ENCODE measurements at places on chromosomes 13 and 19.
A peak's percentile ranks its signal among the peaks of the same experiment; 100 is the strongest.

DNA sequence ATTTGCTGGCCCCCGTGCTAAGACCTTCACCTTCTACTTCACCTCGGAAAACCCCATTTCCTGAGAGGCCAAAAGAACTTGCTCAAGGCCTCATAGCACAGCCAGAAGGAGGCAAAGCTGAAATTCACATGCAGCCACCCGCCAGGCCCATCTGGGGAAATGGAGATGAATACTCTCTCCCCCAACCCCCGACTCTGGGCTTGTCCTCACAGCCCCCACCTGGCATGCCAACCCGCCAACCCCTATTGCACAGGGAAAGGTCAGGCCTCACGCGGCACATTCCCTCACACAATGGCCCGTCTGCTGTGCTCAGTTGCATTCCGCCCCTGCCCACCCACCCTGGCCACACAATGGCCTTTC is 3.2 kb downstream of the PRX start:
- no peak for DNase-seq

DNA sequence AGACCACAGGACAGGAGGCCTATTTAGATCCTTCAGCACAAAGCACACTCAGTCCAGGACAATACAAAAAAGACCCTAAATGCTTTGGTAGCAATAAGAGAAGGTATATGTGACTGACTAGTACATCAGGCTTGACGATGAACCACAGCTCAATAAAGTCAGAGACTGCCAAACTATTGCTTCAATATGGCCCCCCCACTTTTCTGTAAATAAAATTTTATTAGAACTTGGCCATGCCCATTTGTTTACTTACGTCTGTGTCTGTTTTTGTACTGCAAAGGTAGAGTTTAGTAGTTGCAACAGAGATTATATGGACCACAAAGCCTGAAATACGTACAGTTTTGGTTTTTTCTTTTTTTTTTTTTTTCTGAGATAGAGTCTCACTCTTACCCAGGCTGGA is 136.7 kb downstream of the IRS2 start:
- no peak for DNase-seq

- no peak for DNase-seq
Observed at GRCh38 chr19:50515168-50515561, 1.5 kb upstream of the ASPDH start.

- DNase-seq, result no peak
Observed at GRCh38 chr13:30639671-30640070, 22.0 kb downstream of the USPL1 start.

DNA sequence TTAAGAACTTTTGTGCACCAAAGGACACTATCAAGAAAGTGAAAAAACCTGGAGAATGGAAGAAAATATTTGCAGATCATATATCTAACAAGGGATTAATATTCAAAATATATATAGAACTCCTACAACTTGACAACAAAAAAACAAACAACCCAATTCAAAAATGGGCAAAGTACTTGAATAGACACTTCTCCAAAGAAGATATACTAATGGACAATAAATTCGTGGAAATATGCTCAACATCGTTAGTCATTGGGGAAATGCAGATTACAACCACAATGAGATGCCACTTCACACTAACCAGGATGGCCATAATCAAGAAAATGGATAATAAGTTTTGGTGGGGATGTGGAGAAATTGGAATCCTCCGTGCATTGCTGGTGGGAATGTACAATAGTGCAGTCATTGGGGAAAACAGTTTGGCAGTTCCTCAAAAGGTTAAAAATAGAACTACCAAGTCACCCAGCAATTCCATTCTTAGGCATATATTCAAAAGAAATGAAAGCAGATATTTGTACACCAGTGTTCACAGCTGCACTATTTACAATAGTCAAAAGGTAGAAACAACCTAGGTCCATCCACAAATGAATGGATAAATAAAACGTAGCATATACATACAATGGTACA is 2.2 kb upstream of the LSR start:
- no peak for DNase-seq

DNA sequence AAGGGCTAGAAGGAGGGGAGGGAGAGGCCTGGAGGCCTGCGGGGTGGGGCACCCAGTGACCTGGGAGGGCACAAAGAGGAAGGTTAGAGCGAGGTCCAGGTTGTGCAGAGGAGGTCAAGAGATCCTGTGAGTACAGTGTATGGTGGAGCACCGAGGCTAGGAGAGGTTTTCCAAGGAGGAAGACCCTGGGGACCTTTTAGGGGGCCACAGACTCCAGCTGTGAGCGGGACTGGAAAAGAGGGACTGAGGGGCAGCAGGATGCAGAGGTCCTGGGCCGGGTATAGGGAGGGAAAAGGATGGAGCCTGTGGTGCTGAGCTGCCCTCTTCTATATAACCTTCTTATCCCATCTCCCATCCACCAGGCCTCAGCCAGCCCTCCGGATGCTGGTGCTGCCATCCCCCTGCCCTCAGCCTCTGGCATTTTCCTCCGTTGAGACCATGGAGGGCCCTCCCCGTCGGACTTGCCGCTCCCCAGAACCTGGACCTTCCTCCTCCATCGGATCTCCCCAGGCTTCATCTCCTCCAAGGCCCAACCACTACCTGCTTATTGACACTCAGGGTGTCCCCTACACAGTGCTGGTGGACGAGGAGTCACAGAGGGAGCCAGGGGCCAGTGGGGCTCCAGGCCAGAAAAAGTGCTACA is 863 bp downstream of the ZNF581 start:
- no peak for DNase-seq

DNA sequence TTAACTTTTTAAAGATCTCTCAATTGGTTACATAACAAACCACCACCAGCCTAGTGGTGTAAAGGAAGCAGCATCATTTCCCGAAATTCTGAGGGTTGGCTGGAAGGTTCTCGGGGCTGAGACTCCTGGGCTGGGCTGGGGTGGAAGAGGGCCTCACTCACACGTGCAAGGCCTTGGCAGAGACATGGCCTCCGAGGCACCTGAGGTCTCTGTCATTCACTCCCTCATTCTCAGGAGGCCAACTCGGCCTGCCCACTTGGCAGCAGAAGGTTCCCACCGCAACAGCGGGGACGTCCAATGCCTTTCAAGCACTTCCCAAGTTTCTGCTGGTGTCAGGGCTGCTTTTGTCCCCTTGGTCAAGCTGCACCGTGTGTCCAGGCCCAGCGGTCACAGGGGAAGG is 18.6 kb upstream of the RASA3 start:
- DNase-seq, result peak; percentile 72

GRCh38 chr13:38514575-38514974 is 164.9 kb downstream of the UFM1 start:
- no peak for DNase-seq

DNA sequence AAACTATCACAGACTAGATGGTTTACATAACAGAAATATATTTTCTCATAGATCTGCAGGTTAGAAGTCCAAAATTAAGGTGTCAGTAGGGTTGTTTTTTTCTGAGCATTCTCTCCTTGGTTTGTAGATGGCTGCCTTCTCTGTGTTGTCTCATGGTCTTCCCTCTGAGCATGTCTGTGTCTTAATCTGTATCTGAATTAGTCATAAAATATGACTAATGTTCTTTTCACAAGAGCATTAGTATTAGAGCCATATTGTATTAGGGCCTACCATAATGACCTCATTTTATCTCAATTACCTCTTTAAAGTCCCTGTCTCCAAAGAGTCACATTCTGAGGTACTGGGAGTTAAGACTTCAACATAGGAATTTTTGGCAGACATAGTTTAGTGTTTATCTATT is 77.2 kb upstream of the OBI1 start:
- DNase-seq, result no peak

GRCh38 chr19:12787458-12787857 is 3.8 kb upstream of the JUNB start:
- no peak for DNase-seq

DNA sequence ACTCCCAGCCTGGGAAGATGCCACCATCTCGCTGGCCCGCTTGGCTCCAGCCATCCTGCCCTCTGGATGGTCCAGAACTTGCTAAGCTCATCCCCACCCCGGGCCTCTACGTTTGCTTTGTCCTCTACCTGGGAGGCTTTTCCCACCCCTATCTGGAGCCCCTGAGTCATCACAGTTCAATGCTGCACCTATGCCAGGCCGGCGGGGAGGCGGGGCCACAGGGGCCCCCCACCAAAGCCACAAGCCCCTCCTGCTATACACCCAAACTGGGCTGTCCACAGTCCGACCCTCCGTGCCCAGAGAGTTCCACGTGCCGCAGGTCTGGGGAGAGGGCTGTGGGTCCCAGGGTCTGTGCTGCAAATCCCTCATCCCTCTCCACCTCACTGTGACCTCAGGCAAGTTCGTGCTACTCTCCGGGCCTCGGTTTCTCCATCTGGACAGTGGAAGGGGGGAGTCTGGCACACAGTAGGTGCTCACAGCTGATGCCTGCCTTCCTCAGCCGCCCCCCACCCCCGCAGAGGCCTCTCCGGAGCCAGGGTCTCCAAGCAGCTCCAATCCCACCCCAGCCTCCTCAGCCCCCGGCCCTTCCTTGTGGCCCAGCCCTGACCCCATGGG is 1.9 kb upstream of the TCF3 start:
- DNase-seq, result no peak

DNA sequence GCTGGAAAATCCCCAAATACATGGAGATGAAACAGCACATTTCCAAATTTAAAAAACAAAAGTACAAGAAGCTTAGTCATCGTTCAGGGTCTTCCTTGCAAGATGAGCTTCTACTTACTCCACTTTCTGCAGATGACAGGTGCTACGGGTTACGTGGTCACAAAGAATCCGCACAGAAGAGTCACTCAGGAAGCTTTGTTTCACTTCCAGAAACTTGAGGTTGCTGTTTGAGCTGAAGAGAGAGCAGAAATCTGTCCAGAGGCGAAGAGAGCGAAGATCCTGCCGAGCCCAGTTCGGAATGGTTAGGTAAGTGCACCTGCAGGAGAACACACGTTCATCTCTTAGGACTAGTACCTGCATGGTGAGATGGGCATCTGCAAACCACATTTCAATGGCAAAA is 9.4 kb downstream of the NLRP7 start:
- DNase-seq, result no peak

GRCh38 chr13:72397265-72397664 is 330.2 kb downstream of the MZT1 start:
- no peak for DNase-seq

DNA sequence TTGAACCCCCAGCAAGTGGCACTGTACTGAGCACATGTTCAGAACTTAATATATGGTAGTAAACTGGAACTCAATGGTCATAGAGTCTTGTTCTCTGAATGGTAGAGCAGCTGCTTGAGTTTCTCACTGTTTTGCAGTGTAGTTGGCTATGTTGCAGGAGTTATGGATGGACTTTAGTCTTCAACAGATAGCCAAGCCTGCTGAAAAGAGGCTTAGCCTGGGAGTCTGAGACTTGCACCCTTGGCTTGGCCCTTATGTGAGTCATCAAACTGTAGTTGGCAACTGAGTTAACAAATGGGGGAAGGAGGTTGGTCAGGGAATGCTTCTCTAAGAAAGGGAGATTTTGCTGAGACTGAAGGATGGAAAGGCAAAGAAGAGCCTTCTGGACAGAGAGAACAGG is 62.5 kb downstream of the C13orf42 start:
- DNase-seq, result no peak

GRCh38 chr19:29629836-29630534 is 23.9 kb downstream of the POP4 start:
- DNase-seq, result no peak

GRCh38 chr13:110702591-110703526 is 3.1 kb downstream of the CARS2 start:
- no peak for DNase-seq

- no peak for DNase-seq
Observed at GRCh38 chr19:17618936-17619335, 63.5 kb downstream of the COLGALT1 start.

GRCh38 chr19:46944918-46945628 is 74.6 kb upstream of the NPAS1 start:
- DNase-seq, result no peak

- DNase-seq, result peak; percentile 41
Observed at GRCh38 chr19:2223959-2224358, 12.2 kb downstream of the PLEKHJ1 start.

- no peak for DNase-seq
Observed at GRCh38 chr13:105641121-105641520, 894.3 kb downstream of the EFNB2 start.

- DNase-seq, result no peak
Observed at GRCh38 chr19:13843104-13843921, 33.6 kb upstream of the NANOS3 start.

GRCh38 chr13:77810430-77810829 is 108.2 kb downstream of the EDNRB start:
- no peak for DNase-seq

DNA sequence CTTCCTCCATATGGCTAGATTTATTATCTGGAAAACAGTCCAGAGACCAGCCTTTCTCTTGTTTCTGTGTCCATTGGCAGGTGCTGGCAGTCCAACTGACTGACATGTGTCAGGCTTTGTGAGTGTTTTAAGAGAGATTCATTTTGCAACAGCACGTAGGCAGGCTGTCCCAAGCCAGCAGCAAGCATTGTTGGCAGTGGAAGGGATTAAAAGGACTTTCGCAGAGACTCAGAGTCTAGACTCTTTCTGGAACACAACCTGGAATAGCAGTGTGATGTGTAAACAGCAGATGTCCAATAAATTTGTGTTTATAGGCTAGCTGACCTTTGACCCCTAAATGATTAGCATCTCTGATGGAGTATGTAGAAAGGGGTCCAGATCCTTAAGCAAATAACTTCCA is 222.2 kb upstream of the SERP2 start:
- no peak for DNase-seq

- DNase-seq, result no peak
Observed at GRCh38 chr19:308471-309205, 17.4 kb upstream of the PLPP2 start.

DNA sequence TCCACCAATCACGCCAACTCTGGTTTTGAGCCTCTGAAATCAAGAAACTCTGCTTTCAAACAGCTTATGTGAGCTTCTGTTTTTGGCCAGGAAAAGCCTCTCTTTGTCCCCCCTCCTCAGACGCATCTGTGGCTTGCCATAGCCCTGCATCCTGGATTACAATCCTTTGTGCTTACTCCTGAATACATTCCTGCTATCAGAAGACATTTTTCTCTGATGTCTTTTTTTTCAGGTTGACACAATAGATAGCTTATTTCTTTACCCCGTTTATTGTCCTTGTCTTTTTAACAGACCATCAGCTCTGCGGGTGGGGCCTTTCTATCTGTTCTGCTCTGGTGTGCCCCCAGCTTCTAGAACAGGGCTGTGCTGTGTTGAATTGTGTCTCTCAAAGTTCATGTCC is 11.0 kb downstream of the PNMA8B start:
- no peak for DNase-seq

- DNase-seq, result peak; percentile 68
Observed at GRCh38 chr19:51097166-51097738, 11.0 kb downstream of the CTU1 start.

GRCh38 chr13:63731896-63732295 is 2316.2 kb upstream of the PCDH20 start:
- DNase-seq, result no peak

GRCh38 chr19:6453951-6454565 is 5.5 kb downstream of the SLC25A23 start:
- no peak for DNase-seq

DNA sequence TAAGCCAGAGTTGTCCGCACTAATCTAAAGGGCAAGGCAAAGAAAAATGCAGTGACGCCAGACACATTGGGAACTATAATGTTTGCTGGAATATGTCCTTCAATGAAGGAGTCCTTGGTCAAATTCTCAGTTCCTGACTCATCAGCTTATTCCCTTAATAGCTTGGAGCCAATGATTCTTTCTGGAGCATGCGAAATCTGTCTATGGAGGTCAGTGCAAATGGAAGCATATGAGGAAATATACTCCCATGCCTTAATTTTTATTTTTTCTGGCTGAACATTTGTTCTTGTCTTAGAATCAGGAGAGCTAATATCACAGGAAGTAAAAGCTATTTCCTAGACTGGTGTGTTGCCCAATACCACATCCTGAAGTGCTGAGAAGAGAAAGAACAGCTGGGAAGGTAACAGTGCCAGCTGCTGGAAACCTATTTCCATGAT is 289.8 kb upstream of the SPRY2 start:
- DNase-seq, result no peak
